ENCODE measurements at places on chromosomes 2 and 18.

- DNase-seq: no peak
Observed at GRCh38 chr2:235579128-235579527, 85.3 kb downstream of the AGAP1 start.

GRCh38 chr2:168718622-168719021 is 83.8 kb upstream of the NOSTRIN start:
- no peak for DNase-seq

GRCh38 chr18:63247926-63248325 is 71.6 kb downstream of the BCL2 start:
- DNase-seq: no peak

GRCh38 chr2:66109419-66109818 is 325.5 kb upstream of the MEIS1 start:
- no peak for DNase-seq

DNA sequence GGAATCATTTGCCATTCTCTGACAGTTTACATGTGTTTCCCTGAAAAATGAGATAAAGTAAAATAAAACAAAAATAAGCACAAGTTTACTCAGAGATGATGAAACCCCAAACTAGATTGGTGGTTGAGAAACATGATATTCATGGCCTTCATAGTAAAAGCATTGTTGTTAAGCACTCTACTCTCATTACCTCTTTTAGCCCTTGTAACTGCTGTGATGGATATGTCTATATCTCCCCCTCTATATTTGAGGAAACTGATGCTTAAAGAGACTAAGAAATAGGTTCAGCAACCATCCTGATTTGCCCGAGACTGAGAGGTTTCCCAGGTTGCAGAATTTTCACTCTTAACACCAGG is 33.9 kb upstream of the GALNT3 start:
- no peak for DNase-seq

DNA sequence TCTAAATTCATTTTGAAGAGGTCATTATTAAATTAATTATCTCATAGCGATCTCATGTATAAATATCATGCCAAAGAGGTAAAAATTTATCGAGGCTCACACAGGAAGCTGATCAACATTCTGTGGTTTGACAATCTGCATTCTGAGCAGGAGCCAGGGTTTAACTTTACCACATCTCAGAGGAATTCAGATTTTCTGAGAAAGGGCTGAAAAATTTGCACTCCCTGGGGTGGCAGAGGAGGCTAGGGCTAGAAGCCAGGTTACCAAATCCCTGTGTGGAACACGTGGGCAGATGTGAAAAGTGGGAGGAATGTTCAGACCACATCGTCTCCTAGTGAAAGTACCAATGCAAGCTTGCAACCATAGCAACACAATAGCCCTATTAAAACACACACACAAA is 63.5 kb upstream of the CTLA4 start:
- peak; percentile 100 for DNase-seq

- no peak for DNase-seq
Observed at GRCh38 chr18:77522051-77522675, 272.5 kb downstream of the GALR1 start.

- no peak for DNase-seq
Observed at GRCh38 chr2:96074156-96074555, 39.4 kb upstream of the GPAT2 start.

- DNase-seq: no peak
Observed at GRCh38 chr18:57910817-57911216, 107.7 kb upstream of the ATP8B1 start.

DNA sequence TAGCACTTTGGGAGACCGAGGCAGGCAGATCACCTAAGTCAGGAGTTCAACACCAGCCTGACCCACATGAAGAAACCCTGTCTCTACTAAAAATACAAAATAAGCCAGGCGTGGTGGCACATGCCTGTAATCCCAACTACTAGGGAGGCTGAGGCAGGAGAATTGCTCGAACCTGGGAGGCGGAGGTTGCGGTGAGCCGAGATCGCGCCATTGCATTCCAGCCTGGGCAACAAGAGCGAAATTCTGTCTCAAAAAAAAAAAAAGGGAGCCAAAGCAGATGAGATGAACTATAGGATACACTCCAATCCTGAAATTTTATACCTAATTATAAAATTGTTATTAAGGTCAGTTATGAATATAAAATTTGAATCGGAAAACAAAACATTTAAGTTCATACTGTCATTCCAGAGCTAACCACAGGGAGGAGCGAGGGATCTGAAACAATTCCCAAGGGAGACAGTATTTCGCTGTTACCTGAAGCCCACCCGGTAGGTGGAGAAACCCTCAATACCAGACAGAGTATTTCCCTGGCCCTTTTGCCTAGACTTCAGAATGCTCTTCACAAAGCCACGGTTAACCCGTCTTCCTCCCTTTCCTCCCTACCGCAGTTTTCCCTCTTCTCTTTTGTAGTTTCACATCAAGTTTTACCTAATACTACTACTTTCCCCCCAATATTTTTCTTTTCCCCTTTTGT is 1.4 kb downstream of the PPM1G start:
- DNase-seq: peak; percentile 74

DNA sequence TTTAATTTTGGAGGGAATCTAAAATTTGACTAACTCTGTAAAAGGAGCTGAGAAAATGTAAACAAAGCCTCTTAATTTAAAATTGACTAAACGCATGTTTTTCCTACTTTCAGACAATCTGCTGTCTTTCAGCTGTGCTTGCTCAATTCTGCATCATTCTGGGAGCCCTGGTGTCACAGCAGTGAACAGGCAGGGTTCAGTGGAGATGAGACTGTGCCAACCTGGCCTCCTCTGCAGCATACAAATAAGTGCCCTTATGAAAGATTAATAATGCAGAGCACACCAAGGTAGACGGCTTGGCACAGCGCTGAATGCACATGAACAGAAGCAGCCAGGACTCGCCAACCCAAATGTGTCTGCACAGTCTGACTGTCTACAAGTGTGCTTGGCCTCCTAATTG is 222.0 kb upstream of the CHAC2 start:
- DNase-seq: no peak

DNA sequence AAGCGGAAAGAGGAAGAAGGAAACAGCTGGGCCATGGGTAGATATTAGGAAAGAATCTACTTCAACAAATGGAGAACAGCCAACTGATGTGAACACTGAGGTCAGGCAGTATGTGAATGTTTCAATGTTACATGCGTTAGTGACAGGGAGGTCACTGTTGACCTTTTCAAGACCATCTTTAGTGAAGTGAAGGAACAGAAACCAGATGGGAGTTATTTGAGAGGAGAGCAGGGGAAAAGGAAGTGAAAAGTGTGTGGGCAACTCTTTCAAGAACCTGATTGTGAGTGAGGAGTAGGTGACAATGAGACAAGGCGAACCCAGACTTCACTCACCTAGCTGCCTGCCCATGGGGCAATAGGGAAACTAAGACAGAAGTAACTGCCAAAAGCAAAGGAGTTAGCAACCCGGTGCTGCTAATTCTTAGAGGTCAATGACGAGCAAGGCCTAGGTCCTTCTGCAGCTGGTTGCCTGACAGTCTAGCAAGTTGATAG is 67.0 kb downstream of the SP3 start:
- no peak for DNase-seq

GRCh38 chr2:144509879-144510221 is 10.1 kb downstream of the ZEB2 start:
- DNase-seq: no peak

- peak; percentile 56 for DNase-seq
Observed at GRCh38 chr2:26346454-26347053, at the start of gene ADGRF3. Gene ADGRF3, minus strand, starts transcription at chr2:26346789. Its CDS starts 555 bp downstream, at chr2:26346234.

- no peak for DNase-seq
Observed at GRCh38 chr2:166017208-166017607, 63.6 kb upstream of the TTC21B start.

DNA sequence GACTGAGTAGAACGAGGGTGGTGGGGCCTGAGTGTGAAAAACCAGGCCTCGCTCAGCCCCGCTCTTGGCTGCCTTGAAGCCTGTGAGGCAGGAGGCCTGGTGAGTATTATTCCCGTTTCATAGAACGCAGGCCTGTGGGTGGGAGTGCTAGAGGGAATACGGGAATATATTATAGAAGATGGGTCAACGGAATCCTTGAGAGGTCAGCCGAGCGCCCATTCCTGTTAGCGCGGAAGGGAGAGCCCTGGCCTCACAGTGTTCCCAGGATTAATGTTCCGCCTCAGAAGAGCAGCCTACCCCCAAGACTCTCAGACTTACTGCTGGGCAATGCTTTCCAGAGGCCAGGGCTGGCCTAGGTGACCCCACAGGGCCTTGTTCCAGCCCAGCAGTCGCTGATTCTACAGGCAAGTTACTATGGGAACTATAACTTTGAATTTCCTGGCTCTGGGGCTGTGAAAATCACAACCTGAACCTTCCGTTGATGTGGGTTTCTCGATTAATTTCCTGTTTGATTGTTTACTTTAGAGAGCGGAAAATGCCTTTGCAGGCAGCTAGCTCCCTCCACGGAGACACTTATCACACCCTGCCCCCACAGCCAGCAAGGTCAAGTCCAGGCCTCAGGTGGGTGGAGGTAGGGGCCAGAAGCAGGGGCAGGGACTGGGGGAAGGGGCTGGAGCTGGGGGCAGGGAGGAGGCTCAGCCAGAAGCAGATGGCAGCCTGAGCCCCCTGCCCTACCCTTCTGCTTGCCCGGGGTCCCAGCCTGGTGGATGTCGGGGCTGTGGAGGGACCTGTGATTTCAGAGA is 108.3 kb downstream of the SMAD7 start:
- peak; percentile 73 for DNase-seq

GRCh38 chr2:68225119-68225632 is 27.2 kb downstream of the PPP3R1 start:
- DNase-seq: peak; percentile 65

GRCh38 chr2:226909126-226909525 is 73.3 kb downstream of the RHBDD1 start:
- peak; percentile 31 for DNase-seq

GRCh38 chr2:105180491-105180972 is 61.0 kb upstream of the GPR45 start:
- DNase-seq: no peak
